ENCODE measurements at places on chromosomes 1 and 21. TPM values are rescaled to one million over a fixed set of nuclear protein-coding genes. Genes with fewer than 3 reads are reported as not detected.

PLD5 gene
- total RNA-seq = not detected

CFHR4 gene
- total RNA-seq = not detected

GRCh38 chr1:213582976-213583567 lies 404.7 kb upstream of the PROX1 start:
- DNase-seq = no peak

DNA sequence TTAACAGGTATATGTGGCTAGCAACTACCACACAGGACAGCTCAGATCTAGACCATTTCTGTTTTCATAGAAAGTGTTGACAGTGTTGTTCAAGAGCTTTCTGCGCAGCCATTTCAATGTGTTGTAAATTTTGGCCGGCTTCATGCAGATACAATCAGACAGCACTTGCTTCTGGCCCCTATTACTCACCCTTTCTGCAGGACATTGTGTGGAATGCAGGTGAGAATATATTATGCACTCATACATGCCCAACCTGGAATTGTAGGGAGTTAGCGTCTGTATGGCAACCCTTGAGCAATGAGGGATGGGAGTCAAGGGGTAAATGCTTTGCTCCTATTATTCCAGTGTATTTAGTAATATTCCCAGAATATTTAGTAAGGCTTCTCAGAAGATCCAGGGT lies 180.9 kb upstream of the PLXNA2 start:
- no peak for DNase-seq

- DNase-seq = no peak
Observed at GRCh38 chr1:184789884-184790283, 35.2 kb upstream of the EDEM3 start.

- no peak for DNase-seq
Observed at GRCh38 chr1:180291004-180291403, 60.9 kb downstream of the LHX4 start.

GRCh38 chr1:167439301-167439988 lies 78.9 kb downstream of the CD247 start:
- DNase-seq = no peak

GRCh38 chr1:203026031-203026665 lies at the start of gene PPFIA4:
TSS of gene PPFIA4 (plus strand) at chr1:203026491. CDS start at chr1:203039009, 12,518 bp downstream.
- DNase-seq = peak; percentile 32

DNA sequence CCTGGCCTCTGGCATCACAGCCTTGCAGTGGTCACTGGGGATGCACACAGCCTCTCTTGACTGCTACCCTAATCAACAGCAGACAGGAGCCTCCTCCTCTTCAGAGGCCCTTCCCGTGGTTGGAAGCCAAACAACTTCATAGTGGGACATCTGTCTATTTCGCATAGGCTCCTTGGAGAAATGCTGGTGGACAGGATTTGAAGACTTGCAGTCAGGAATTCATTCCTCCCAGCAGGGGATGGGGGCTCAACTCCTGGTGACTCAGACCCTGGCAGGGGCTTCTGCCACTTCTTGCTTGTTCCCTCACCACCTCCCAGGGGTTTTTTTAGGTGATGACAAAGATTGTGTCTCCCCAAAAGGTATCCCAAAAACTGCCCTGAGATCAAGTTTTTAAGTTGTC lies 191.7 kb upstream of the CAMK1G start:
- no peak for DNase-seq

DNA sequence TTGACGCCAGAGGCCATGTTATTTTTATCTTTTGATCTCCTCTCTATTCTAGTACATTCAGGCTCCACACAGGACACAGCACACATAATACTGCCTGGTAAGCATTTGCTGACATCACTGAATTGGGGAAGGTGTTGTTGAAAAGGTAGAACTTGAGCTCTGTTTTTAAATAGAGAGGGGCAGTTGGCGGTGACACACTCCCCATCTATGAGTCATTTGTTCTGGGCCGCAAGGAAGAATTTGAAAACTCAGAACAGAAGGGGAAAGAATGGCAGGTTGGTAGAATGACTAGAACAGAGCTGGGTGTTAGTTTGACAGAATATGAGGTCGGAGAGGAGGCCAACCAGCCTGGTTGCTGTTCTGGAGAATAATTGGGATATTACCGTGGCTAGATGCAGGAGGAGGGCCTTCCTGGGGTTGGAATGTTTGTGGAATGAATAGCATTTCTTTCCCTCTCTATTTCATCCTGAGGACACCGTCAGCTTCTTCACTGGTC lies 52.1 kb upstream of the ERRFI1 start:
- no peak for DNase-seq
